ENCODE measurements at places on chromosomes 5 and 9.

DNA sequence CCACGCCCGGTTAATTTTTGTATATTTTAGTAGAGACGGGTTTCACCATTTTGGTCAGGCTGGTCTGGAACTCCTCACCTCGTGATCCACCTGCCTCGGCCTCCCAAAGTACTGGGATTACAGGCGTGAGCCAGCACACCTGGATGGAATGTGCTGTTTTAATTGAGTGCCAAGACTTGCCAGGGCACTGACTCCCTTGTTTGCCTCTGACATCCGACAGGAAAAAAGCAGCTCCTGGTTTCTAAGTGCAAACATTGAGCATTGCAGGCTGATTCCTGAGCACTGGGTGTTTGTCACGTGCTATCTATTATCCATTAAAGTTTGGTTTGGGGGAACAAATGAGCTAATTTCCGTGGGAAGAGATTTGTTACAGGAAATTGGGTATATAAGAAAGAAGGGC, 70.6 kb upstream of the CKMT2 start:
- no peak for DNase-seq

DNA sequence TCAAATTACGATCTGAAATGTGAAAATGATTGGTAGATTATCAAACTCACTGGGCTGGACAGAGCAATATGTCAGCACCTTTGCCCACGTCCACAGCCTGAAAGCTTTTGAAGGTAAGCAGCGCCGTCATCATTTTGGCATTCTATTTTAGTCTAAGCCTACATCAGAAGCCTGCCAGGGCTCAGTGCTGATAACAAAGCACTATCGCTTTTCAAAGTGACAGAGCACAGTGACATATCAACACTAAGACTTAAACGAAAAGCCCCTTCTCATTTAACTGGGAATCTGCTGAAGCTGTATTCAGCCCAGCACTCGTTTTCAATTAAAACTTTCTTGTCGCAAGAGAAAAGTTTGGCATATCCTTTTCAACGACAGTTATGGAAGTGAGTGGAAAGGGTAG, 1076.3 kb downstream of the PTPRD start:
- DNase-seq = peak; percentile 24

- no peak for DNase-seq
Measured at GRCh38 chr5:80103371-80103770, 68.2 kb downstream of the THBS4 start.

- DNase-seq = no peak
Measured at GRCh38 chr5:81820863-81821262, 70.0 kb upstream of the SSBP2 start.

DNA sequence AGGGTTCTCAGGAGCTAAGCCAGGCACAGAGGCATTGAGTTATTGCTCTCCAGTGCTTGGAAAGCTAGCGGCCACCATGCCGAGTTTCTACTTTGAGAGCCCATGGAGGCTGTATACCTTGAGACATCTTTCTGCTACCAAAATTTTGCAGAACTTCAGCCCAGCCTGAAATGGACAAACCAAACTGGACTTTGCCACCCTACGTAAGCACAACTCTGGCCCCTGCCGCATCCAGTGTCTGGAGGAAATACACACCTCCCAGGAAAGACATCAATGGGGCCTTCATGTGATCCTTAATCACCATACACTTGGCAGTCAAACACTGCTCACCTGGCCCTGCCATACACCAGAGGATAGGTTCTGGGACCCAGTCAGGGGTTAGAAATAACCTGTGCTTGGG, 27.8 kb downstream of the GARNL3 start:
- DNase-seq = no peak

GRCh38 chr9:20352591-20352990, 269.7 kb downstream of the MLLT3 start:
- no peak for DNase-seq

- peak; percentile 86 for DNase-seq
Measured at GRCh38 chr5:82312373-82312856, 34.3 kb upstream of the RPS23 start.

DNA sequence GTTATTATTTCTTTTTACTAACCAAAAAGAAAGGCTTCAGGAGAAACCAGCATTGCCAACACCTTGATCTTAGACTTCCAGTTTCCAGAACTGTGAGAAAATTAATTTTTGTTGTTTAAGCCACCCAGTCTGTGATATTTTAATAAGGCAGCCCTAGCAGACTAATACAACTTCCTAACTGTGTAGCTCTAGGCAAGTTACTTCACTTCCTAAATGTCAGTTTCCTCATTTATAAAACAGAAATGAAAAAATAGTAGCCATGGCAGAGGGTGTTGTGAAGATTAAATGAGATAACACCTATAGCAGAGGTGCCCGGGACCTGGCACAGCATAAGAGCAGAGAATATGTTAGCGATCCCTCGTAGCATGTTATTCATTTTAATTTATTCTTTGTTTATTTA, 66.6 kb upstream of the HAND1 start:
- no peak for DNase-seq

DNA sequence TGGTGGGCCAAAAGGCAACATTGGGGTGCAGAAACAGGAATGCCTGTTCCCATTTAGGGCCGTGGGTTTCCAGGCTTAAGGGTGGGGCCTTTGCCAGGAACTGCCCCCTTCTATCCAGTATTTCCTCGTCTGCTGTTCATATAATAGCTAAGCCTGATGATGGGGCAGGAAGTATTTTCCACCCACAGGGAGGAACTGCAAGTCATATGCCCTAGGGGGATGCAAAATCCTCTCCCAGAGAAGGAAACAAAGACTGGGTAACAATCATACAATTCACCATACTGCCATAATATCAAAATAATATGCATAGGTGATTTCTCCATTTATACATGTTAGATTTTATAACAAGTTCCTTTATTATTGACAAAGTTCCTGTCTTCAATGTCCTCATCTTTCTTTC, 20.5 kb upstream of the RPS23 start:
- no peak for DNase-seq

GRCh38 chr9:28899926-28900325, 1326.6 kb upstream of the C9orf72 start:
- DNase-seq = no peak

GRCh38 chr9:92266486-92266885, 27.0 kb downstream of the IARS1 start:
- DNase-seq = no peak

DNA sequence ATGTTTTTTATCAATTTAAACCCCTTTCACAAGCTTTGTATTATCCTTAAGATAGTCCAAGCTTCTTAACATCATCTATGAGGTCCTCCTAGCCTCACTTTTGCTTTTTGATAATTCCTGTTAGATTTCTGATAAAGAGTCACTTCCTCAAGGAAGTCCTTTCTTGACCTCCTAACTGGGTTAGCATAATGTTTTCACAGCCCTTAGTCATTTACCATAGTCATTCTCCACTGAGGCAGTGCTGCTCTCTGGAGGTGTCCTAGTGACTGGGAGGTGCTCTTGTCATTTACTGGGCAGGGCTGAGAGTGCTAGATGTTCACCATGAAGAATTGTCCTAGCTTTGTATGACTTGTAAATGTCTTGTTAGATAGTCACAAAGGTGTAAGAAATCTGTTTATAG, 26.4 kb downstream of the TNPO1 start:
- peak; percentile 88 for DNase-seq

DNA sequence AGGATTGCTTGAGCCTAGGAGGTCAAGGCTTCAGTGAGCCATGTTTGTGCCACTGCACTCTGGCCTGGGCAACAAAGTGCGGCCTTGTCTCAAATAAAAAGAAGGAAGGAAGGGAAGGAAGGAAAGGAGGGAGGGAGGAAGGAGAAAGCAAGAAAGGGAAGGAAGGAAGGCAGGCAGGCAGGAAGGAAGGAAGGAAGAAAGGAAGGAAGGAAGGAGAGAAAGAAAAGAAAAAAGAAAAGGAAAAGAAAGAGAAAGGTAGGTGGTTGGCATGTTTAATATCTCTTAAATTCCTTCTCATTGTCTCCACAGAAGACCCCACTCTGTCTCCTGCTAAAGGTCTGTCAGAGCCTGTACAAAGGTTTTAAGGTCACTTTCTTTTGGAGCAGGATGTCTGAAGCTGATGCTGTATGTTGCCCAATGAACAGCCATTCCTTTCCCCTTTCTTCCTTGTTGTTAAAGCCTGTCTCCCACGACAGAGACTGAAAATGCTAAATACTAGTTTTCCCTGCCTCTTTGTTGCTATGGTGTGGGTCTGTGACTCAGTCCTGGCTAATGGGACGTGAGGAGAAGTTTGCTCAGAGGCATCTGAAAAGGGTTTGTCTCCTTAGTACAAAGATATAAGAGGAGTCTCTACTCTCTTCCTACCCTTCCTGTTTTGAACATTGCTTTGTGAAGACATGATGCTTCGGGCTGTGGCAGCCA, 213.3 kb downstream of the PCSK1 start:
- peak; percentile 10 for DNase-seq

DNA sequence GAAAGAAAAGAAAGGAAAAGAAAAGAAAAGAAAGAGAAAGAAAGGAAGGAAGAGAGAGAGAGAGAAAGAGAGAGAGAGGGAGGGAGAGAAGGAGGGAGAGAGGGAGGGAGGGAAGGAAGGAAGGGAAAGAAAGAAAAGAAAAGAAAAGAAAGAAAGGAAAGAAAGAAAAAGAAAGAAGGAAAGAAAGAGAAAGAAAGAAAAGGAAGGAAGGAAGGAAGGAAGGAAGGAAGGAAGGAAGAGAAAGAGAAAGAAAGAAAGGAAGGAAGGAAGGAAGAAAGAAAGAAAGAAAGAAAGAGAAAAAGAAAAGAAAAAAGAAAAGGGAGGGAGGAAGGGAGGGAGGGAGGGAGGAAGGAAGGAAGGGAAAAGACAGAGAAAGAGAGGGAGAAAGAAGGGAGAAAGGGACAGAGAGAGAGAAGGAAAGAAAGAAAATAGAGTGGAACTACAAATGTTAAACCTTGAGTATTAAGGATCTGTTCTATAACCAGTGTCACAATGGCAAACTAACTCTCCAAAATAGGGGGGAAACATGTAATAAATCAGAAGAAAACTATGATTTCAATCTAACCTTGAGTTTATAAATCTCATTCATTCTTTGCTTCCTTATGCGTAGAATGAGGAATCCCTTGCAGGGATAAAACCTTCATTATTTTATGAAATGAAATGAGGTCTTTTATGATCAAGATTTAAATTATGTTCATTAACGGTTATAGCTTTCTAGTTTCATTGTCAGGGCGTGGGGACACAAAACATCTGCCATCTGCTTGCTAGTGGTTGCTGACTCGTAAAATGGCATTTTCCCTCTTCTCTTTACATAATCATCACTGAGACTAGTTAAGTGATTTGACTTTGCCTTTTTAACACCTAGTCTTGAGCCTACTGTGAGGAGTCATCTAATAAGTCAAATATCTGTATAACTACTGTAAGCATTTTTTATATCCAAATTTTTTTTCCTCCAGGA, 40.7 kb upstream of the RAD23B start:
- DNase-seq = peak; percentile 49

GRCh38 chr9:88308831-88309560, 79.2 kb upstream of the SPIN1 start:
- DNase-seq = no peak

DNA sequence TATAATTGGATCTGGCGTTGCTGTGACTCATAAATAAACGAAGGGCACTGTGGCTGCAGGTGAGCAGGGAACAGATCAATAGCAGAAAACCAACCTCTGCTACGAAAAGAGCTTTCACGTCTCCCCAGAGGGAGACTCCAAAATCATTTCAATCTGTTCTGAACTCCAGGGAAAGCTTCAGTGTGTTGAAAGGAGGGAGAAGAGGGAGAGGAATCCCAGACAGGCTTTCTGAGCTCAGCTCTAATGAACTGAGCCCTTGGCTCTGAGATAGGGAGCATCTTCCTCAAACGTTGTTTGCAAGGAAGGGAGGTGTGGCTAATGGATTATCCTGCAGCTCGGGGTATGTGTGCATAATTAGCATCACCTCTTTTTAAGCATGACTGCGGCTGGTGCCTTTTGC, 288.0 kb upstream of the IRX4 start:
- DNase-seq = no peak

- DNase-seq = no peak
Measured at GRCh38 chr9:80946496-80947170, 742.7 kb downstream of the TLE1 start.

- no peak for DNase-seq
Measured at GRCh38 chr5:145780982-145781381, 54.2 kb downstream of the PRELID2 start.

DNA sequence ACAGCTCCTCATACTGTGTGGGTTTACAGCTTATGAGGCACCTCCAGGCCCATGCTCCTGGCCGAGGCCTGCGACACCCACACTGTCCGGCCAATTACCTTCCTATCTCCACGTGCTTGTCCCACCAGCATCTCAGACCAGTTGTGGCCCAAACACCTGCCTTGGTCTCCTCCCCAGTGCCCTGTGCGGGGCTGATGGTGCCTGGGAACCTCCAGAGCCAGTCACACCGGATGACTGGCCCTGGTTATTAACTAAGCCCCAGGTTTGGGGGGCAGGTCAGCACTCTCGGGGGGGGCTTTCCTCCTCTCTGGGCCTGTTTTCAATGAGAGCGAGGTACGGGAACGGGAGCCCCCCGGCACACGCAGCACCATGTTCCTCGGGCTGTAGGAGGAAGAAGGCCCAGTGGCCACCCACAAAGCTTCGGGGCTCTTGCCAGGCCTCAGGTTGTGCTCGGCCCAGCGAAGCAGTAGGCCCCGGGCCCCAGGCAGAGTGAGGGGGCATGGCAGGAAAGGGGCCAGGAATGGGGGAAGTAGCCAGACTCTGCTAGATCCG, 76.0 kb upstream of the PHYKPL start:
- DNase-seq = no peak

Data from mesendoderm (in vitro differentiated cells).